ENCODE measurements at places on chromosomes 2 and 18. TPM values are rescaled to one million over a fixed set of nuclear protein-coding genes. Genes with fewer than 3 reads are reported as not detected.

Gene UGT1A9
- not detected for total RNA-seq

Gene ARHGAP15
- not detected for total RNA-seq

Gene CTAGE1
- total RNA-seq = not detected

Gene ALPI
- not detected for total RNA-seq

Gene DIPK1C
- total RNA-seq = not detected

Gene KCNE4
- total RNA-seq = under 0.01 TPM

Gene ITGB1BP1
- 48.8 TPM for total RNA-seq

Gene RGPD5
- 23.8 TPM for total RNA-seq

Gene SULT1C2
- under 0.01 TPM for total RNA-seq

Gene RIT2
- not detected for total RNA-seq

Gene NGEF
- under 0.01 TPM for total RNA-seq

Gene RSAD2
- under 0.01 TPM for total RNA-seq

Gene TTR
- total RNA-seq = not detected

Gene GALR1
- total RNA-seq = not detected

Gene TMBIM1
- 159 TPM for total RNA-seq

Gene MRPS9
- total RNA-seq = 13.9 TPM

Gene MAB21L4
- not detected for total RNA-seq

Gene TMEM178A
- total RNA-seq = 0.11 TPM

Gene LYG2
- not detected for total RNA-seq

Gene FAM110C
- 0.17 TPM for total RNA-seq
